ENCODE measurements at places on chromosomes 12 and 14.

- DNase-seq = no peak
Measured at GRCh38 chr14:20381341-20381740, 32.0 kb downstream of the TEP1 start.

DNA sequence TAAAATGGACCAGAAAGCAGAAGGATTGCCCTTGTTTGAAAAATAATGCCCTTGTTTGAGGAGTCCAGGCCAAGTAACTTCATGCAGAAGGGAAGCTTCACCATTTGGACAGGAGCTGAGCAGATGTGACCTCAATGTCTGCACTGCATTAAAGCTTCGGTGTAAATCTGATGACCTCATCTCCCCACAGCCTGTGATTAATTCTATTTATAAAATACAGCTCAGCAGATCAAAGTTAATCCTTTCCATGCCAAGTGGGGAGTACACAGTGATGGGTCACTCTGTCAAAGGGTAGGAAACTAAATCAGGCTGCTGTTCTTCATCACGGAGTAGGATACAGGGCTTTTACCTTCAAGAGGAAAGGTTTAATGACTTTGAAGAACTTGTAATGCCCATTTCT lies 533.7 kb downstream of the RPS29 start:
- DNase-seq = no peak

- DNase-seq = no peak
Measured at GRCh38 chr12:119320678-119321077, 13.9 kb upstream of the CCDC60 start.

DNA sequence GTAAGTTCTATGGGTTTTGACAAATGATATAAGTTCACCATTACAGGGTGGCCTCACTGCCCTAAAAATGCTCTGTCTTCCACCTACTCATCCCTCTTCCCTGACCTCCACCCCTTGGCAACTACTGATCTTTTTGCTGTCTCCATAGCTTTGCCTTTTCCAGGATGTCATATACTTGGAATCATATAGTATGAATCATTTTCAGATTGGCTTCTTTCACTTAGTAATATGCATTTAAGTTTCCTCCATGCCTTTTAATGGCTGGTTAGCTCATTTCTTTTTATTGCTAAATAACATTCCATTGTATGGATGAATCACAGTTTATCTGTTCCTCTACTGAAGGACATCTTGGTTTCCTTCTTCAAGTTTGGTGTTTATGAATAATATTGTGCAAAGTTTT lies 14.0 kb upstream of the PEX5 start:
- DNase-seq = no peak

- DNase-seq = no peak
Measured at GRCh38 chr14:32968972-32969544, 30.4 kb downstream of the NPAS3 start.

GRCh38 chr12:132559652-132560363 lies 50.6 kb downstream of the LRCOL1 start:
- DNase-seq = peak; percentile 48

GRCh38 chr12:91396293-91396692 lies 213.7 kb upstream of the DCN start:
- DNase-seq = no peak

GRCh38 chr12:16330560-16330959 lies 16.9 kb upstream of the MGST1 start:
- no peak for DNase-seq

DNA sequence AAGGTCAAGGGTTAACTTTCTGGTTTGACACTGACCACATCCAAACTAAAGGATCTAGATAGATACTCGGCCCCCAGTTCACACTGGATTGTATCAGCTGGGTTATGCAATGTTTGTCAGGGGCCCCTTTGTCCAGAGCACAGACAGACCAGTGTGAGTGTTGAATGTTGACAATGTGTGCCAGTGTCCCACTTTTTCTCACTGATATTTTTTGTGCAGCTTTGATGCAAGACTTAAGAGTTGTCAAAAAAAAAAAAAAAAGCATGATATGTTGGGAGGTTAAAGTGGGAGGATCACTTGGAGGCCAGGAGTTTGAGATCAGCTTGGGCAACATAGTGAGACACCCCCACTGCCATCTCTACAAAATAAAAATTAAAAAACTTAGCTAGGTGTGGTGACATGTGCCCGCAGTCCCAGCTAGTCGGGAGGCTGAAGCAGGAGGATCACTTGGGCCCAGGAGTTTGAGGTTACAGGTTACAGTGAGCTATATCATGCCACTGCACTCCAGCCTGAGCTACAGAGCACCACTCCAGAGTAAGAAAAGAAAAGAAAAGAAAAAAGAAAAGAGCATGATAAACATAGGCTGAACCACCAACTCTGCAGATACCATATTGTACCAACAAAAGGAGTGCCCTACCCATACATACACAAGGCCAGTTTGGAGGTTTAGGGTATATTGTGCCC lies 97.5 kb downstream of the LGR5 start:
- DNase-seq = no peak

DNA sequence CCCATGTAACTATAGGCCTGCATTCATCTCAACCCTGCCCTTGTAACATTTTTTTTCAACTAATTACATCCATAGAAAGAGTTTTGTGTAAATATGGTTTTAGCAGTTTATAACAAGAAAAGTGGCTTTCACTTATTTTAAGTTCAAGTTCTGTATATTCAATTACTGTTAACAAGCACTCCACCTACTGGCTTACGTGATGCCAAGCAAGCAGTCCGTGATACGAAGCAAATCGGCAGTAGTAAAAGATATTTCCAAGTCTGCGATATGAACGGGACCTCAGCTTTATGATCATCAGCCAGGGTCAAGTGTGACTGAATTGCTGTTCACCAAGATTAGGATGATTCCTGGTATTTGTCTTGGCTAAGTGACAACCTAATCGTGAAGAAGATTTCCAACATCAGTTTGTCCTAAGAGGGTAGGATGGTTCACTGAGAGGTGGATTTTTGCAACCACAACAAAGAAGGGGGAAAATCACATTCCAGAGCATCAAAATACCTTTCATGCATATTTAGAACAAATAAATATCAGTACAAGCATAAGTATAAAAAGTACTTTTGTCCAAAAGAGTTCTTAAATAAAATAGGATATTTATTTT lies 456.2 kb downstream of the FOXG1 start:
- DNase-seq = no peak

DNA sequence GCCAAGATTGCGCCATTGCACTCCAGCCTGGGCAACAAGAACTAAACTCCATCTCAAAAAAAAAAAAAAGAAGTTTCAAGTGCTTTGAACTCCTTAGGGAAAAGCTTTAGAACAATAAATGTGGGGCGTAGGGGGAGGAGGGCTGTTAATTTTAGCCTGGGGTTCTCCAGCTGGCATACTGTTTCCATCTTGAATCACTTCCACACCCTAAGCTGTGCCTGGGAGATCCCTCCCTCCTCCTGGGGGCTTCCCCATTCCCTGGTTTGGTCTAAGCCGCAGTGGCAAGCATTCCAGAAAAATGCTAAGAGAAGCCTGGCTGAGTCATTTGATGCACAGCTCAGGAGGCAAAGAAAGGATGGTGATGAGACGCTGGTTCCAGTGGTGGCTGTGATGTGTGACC lies 2.3 kb upstream of the ZNF384 start:
- no peak for DNase-seq

- DNase-seq = no peak
Measured at GRCh38 chr12:66724026-66724425, 45.1 kb upstream of the GRIP1 start.

GRCh38 chr12:104588047-104588920 lies 131.5 kb downstream of the CHST11 start:
- no peak for DNase-seq

- no peak for DNase-seq
Measured at GRCh38 chr12:54463034-54463433, 10.4 kb downstream of the GTSF1 start.

GRCh38 chr14:105629886-105630215 lies 103.5 kb downstream of the TMEM121 start:
- DNase-seq = no peak

GRCh38 chr12:14066021-14066420 lies 84.6 kb upstream of the GRIN2B start:
- DNase-seq = no peak

DNA sequence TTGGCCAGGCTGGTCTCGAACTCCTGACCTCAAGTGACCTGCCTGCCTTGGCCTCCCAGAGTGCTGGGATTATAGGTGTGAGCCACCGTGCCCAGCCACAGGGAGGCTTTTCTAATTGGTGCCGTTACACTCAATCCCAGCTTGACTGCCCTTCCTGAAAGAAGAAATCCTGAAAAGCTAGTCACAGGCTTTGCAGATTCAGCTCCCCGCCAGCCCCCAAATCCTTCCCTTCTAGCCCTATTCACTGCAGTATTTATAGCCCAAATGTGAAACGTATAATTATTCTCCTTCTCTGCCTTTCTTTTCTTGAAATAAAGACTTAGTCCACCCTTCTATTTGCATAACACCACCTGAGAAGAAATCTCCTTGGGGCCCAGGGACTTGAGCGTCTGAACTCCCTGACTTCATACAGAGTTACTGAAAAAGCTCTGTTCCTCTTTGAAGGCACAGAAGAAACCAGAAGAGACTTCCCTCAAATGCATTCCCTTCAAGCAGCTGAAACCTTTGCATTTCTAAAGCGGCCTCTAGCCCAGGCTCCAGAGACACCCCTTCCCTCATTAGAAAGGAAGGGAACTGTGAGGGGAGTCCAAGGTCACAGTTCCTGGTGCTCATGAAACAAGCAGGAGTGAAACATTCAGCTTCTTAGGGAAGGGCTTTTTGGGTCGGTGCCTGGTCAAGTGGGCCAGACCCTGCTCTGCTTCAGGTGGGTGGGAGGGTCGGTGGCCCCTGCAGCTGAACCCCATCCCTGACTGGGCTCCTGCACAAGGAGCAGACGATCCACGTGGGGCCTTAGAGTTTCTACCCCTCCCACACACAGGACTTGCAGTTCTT lies 42.3 kb upstream of the BATF start:
- no peak for DNase-seq

DNA sequence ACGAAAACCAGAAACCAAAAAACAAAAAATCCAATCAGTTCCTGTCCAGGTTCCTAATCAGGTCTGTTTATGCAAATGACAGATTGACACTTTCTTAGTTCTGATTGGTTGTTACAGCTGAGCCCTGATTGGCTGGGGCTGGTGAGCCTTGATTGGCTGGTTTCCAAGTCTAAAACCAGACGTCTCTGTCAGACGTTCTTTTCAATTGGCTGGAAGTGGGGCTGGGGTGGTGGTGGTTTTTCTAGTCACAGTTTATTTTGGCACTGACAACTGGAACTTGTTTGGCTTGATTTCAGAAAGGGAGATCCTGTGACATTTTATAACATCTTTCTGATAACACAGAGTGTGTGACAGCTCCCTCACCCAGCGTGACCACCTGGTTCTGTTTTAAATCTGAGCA lies 36.1 kb upstream of the PRICKLE1 start:
- DNase-seq = no peak

DNA sequence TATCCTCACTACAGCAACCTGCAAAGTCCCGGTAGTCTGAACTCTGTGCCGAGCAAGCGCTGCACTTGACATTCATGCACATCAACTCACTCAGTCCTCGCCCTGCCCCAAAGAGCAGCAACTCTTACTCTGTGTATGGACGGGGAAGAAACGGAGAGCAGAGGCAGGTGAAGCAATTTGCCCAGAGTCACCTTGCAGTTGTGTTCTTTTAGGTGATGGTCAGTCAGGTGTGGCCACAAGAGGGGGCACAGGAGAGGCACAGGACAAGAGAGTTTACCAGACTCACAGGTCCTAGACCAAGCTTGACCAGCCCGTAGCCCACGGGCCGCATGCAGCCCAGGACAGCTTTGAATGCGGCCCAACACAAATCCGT lies 39.1 kb downstream of the TSPAN11 start:
- no peak for DNase-seq

DNA sequence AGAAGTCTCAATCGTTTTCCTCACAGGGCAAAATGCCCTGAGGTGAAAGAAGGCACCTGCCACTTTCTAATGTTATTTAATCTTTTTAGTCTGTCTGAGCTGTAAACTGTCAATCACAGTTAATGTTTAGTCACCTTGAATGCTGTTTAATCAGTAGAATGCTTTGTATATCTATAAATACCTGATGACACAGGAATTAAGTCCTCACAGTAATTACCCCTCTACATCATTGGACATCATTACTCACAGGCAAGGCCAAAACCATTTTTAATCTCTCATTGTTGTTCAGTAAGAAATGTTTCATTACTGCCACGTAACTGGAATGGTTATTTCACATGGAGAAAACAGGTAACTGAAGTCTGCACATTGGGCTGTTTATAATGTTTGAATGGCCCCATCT lies 178.8 kb downstream of the EXOC5 start:
- no peak for DNase-seq

GRCh38 chr14:100648474-100649172 lies 61.4 kb upstream of the BEGAIN start:
- no peak for DNase-seq

- DNase-seq = peak; percentile 95
Measured at GRCh38 chr12:132828706-132829534, at the start of gene GOLGA3. GOLGA3 (minus strand) TSS chr12:132828869; CDS start chr12:132822128, 6,741 bp downstream.

GRCh38 chr12:32504591-32504990 lies 105.2 kb downstream of the FGD4 start:
- no peak for DNase-seq

- no peak for DNase-seq
Measured at GRCh38 chr14:22263961-22264360, 325.1 kb downstream of the DAD1 start.

- DNase-seq = no peak
Measured at GRCh38 chr12:19846574-19846973, 407.3 kb downstream of the AEBP2 start.

- no peak for DNase-seq
Measured at GRCh38 chr14:75389679-75390078, 38.1 kb upstream of the JDP2 start.

- no peak for DNase-seq
Measured at GRCh38 chr12:57129889-57130288, 1.6 kb downstream of the LRP1 start.

DNA sequence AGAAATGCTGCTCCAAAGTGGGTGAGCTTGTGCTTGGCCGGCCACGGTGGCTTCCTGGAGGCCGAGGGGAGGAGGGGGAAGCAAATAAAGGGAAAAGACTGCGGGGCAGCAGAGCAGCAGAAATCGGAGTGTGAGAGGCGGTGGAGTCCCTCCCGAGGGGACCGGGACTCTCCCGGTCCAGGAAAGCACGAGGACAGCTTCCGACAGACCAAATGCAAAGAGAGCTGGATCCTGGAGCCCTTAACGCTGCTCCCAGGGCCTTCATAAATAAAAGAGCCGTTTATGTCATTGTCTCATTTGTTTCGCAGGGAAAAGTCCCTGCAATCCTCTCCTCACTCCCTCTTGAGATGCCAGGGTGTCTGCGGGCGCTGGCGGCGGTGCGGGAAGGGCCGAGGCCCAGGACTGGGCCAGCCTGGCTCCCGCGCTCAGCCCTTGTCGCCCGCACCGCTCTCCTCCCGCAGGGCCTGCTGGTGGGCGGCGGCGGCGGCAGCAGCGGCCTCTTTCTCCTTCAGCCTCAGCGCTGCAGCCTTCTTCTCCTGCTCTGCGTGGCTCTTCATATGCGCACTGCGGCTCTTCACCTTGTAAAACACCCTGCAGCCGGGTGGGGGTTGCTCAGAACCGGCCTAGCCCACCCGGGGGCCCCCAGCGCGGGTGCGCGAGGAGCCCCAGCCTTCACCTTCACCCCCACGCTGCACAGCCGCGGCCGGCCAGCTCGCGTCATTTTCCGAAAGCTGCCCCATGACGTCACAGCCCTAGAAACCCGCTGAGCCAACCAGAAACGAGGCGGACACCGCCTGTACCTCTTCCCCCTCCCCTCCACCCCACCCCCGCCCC lies 4.5 kb upstream of the PNMA1 start:
- DNase-seq = no peak

- no peak for DNase-seq
Measured at GRCh38 chr14:39212034-39212433, 21.7 kb upstream of the MIA2 start.

GRCh38 chr12:95547522-95548055 lies 3.7 kb downstream of the USP44 start:
- DNase-seq = no peak

- DNase-seq = no peak
Measured at GRCh38 chr12:1044199-1044598, 53.2 kb downstream of the ERC1 start.

Measured in activated B cell treated with CpG ODN at 0.5 μM for 24 hours (primary cell).